ENCODE measurements at places on chromosomes 2 and 18.

GRCh38 chr2:190979906-190980629 is 33.9 kb downstream of the STAT1 start:
- DNase-seq = no peak

GRCh38 chr2:5914811-5915611 is 222.8 kb downstream of the SOX11 start:
- DNase-seq = no peak

GRCh38 chr2:11155381-11156035 is at the start of gene SLC66A3:
SLC66A3 (plus strand) TSS chr2:11155467; CDS start chr2:11155547, 80 bp downstream.
- DNase-seq = peak; percentile 91

GRCh38 chr2:26245810-26246209 is 1.1 kb downstream of the HADHB start:
- DNase-seq = no peak

DNA sequence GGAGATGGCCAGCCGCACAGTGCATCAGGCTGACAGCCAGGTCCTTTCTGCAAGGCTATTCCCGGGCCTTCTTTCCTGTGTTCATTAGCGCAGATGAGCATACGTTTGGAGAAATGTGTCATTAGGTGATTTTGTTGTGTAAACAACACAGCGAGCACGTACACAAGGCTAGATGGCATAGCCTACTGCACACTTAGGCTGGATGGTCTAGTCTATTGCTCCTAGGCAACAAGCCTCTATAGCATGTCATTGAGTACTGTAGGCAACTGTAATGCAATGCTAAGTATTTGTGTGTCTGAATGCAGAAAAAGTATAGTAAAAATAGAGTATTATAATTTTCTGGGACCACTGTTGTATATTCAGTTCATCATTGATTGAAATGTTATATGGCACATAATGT is 50.9 kb upstream of the PHLPP1 start:
- DNase-seq = no peak

DNA sequence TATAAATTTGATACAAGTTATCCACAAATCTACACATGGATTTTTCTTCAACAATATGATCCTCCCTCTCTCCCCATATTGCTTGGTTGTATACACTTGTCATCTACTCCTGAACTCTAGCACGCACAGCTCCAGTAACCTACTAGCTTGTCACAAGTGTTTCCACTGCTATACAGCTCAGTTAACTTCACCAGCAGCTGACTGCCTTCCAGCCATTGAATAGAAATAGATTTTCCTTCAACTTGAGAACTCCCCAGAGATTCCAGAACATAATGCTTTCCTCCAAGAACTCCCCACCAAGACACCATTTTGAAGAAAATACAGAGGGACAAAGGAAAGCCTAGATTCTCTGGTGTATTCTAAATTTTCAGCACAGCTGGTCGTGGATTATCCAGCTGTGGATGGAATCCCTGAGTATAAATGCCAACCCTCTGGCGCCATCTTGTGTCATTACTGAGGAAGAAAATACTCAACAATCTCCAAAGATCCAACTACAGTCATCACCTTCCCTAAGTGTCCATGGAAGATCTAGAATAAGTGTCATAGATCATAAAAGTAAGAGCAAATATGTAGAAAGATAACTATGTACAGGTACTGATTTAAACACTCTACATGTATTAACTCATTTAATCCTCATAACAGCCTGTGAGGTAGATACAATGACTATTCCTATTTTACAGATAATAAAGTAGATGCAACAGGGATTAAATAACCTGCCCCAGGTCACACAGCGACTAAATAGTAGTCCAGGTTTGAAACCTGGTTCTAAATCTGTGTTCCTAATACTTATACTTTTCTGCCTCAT is 156.7 kb downstream of the ARHGAP28 start:
- peak; percentile 2 for DNase-seq

- DNase-seq = no peak
Measured at GRCh38 chr2:235277485-235277884, 216.4 kb upstream of the AGAP1 start.

DNA sequence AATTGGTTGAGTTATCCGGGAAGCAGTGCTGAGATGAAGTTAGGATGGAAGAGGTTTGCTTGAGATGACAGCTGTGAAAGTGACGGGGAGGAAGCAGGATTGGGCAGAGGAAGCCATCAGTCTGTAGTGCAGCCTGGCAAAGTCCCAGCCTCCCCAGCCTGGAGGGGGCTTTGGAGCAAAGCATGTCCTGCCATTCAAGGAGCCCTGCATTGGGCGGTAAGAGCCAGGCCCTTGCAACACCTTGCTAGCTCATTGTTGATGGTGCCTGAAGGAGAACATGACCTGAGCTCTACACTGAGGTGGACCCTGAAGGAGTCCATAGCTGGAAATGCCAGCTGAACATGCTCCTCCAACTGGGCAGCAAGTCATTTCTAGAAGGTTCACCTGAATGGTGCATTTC is 228.9 kb downstream of the ACKR3 start:
- DNase-seq = no peak

DNA sequence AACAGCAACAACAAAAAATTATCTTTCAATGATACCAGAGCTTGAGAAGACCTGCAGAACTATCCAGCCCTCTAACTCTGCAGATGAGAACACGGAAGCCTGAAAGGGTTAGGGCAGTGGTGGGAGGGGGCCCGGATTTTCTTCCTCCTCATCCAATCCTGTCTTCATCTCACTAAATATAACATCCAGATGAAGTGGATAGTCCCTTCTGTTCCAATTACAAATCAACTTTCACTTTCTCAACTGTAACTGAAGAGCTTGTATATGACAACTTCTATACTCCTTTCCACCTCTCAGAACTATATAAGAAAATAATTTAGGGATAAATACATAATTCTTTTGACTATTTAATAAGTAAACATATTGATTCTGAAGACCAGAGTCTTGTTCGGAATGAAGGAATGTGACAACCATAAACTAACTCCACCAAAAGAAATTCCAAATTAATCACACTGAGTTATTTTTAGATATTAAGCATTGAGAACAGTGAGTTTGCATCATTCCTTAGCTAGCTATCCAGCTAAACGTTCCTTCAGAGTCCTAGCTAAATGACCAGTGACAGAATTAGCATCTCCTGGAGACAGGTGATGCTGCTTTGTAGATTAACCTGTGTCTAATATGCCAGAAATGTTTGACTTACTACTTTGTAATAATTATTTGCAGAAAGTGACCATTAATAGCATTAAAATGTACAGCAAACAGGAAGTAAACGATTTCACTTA is 32.7 kb downstream of the SFT2D3 start:
- no peak for DNase-seq

DNA sequence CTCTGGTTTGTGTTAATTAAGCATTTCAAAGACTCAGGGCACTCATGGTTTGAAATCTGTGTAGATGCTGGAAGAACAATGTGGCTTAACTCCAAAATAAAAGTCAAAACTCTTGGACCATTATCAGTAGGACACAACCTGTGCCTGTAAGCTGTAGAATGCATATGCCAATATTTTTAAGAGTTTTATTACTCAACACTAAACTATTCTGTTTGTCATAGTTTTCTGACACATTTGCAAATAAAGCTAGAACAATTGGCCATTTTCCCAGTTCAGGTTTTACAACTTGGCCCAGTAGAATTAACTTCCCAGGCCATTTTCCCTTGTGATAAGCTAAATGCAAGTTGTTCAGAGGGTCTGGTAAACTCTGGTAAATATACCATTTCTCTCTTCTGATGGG is 713.1 kb downstream of the CBLN2 start:
- DNase-seq = no peak

- DNase-seq = no peak
Measured at GRCh38 chr2:152716805-152717227, 445 bp downstream of the PRPF40A start.

DNA sequence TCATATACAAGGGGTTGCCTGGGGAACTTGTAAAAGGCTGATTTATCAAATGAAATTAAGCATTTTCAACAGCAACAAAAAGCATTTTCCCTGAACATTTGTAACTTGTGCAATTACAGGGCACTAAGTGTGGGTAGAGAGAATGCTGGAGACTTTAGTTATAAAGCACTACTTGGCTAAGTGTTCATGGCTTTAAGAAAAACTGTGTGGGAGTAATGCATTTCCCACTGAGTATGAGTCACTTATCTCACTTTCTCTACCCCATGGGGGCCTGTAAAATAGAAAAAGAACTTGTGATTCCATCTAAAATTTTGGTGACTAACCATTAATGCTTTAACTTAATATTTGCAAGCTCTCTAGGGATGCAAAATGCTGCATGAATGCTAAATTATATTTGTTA is 193.4 kb downstream of the CCDC102B start:
- DNase-seq = no peak

DNA sequence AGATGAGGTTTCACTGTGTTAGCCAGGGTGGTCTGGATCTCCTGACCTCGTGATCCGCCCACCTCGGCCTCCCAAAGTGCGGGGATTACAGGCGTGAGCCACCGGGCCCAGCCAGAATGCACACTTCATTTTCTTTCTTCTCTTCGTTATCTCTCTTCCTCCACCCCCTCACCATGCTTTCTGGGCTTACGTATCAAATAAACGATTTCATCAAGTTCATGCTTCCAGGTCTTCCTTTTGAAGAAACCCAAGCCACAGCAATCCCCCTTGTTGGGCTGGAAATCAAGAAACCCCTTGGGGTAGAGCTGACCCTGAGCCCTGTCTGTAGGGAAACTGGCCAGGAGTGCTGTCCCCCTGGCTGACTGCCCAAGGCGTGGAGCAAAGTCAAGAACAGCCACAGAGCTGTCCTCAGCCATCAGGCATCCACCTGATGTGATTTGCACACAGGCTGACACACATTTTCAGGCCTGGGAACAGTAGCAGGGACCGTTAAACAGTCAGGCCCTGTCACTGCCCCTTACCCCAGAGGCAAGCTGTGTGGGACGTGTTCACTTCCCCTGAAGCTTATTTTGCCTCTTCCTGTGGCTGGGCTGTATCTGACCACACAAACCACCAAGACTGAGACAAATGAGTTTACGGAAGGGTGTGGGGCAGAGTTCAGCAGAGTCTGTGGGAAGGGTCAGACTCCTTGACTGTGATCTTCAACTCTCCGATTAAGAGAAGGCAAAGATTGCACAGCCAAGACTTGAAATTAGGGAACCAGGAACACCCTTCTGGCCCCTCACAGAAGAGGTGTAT is 15.1 kb upstream of the NMUR1 start:
- no peak for DNase-seq

DNA sequence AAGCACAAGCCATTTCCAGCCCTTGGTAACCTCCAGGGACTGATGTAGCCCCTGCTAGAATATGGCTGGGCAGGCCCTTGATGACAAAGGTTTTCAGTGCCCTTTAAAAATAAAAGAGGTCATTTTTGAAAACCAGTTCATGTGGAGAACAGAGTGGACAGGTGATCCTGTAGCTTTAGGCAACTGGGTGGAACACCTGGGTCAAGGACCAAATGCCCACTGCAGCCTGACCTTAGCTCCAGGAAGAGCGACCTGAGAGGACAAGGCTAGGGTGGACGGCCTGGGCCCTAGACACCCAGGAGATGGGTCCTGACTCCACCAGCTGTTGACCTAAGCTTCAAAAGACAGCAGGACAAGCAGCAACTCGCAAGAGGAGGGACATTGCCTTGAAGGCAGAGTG is 116.6 kb downstream of the LIPG start:
- no peak for DNase-seq

DNA sequence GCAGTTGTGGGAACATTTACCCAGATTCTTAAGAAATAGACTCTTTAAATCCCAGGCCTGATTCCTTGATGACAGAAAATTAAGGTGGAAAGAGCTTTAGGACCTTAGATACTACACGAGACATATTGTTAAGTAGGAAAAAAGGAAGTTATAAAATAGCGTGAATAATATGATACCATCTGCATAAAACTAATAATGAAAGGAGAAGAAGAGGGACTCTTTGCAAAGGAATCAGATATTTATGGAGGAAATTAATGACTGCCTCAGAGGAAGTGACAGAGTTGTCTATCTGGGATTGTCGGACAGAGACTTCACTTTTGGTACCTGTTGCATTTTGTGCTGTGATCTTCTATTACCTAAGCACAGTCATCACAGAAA is 20.8 kb downstream of the APCDD1 start:
- DNase-seq = no peak

- no peak for DNase-seq
Measured at GRCh38 chr18:51182824-51183223, 14.7 kb downstream of the MEX3C start.

- no peak for DNase-seq
Measured at GRCh38 chr2:129347486-129348217, 631.8 kb upstream of the RAB6C start.

DNA sequence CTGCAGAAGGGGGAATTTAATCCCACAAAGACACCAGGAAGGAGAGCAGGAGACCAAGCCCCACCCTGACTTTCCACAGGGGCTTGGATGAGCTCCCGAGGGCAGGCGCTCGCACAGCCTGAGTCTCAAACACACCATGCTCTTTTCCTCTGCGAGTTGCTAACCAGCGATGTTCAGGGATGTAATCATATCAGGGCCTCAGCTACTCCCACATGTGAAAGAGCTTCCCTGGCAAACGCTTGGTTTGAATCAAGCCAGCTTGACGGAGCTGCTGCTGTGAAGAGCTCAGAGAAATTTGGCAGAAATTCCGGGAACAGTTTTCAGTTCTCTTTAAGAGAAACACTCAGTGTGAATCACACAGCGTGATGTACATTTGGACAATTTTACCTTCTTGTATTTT is 385.8 kb downstream of the GALR1 start:
- DNase-seq = no peak

DNA sequence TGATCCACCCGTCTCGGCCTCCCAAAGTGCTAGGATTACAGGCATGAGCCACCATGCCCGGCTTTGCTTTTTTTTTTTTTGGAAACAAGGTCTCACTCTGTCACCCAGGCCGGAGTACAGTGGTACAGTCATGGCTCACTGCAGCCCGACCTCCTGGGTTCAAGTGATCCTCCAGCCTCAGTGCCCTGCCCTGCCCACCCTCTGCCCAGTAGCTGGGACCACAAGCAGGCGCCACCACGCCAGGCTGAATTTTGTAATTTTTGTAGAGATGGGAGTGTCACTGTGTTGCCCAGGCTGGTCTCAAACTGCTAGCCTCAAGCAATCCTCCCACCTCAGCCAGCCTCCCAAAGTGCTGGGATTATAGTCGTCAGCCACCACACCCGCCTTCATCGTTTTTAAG is 11.6 kb upstream of the PSD4 start:
- no peak for DNase-seq

DNA sequence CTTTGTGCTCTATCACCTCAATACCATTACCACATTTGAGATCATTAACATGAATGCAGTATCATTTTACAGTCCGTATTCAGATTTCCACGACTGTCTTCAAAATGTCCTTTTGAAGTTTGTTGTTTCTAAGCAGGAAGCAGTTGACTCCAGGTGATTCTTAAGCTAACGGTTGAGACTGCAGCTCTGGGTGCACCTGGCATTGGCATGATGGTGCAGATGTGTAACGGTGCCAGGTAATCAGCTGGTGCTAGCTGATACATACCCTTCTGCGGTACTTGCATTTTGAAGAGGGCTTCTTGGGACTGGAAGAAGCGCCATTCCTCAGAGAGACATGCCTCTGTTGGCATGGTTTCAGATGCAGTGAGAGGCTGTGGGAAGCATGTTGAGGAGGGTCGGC is 19.5 kb downstream of the SIGLEC15 start:
- DNase-seq = no peak

DNA sequence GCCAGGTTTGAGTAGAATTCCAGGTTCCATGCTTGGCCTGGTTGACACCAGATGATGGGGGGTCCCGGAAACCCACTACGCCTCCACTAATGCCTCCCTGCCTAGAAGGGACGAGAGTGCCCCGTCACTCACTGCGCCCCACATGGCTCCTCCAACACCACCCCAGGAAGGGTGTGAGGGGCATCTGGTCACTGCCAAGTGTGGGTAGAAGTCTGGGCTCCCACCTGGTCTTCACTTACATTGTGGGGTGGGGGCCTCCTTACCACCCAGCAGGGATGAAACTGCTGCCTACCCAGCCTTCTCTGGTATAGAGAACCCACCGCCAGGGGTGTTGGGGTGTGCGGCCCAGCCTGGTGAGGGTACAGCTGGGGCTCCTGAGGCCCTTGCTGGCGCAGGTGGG is 65.2 kb upstream of the B3GNT7 start:
- DNase-seq = no peak
